NCI-H748 treated with DMSO at 0.1 percent for 48 hours (cell line): ENCODE measurements at places on chromosomes 1 and 21.

- DNase-seq: no peak
Measured at GRCh38 chr1:47298025-47298699, 15.8 kb downstream of the STIL start.

GRCh38 chr1:89545264-89546038, 20.8 kb downstream of the LRRC8B start:
- DNase-seq: no peak

DNA sequence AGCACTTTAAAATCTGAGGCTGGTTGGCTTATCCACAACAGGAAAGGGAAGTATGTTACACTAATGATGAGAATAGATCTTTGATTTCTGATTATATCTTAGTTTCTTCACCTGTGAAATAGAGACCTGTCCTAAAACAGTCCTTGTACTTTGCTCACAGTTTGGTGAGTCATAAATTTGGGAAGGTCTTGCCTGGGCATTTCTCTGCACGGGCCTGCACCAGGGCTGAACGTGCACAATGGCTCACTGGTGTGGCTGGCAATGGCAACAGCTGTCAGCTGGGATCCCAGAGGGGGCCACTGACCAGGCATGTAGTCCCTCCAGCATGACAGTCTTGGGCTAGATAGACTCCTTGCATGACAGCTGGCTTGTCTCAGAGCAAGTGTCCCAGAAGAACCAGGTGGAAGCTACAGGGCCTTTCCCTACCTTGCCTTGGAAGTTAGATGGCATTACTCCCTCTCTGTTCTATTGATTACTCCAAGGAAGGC, 367.4 kb downstream of the DISC1 start:
- DNase-seq: no peak

- DNase-seq: no peak
Measured at GRCh38 chr1:17520041-17520440, 19.5 kb upstream of the ARHGEF10L start.

- no peak for DNase-seq
Measured at GRCh38 chr1:9069326-9070100, at the start of gene SLC2A5. TSS of gene SLC2A5 (minus strand) at chr1:9069635. CDS start at chr1:9069536, 99 bp downstream.

DNA sequence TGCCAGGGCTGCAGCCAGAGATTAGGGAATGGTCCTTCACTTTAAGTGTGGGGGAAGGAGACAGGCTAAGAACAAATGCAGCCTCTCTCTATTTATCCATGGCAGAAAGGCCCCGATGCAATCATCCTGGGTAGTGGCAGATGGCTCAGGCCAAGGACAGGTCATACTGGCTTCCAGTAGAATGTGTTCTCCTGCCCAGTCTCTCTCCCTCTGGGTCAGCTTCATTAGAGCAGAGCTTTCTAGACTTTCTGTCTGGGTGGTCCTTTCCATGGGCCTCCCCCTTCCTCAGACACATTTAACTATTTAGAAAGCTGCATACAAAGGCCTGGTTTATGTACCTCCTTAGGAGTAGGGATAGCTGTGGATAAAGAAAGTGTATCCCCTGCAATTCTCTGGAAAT, 4.8 kb upstream of the PTCH2 start:
- DNase-seq: no peak

DNA sequence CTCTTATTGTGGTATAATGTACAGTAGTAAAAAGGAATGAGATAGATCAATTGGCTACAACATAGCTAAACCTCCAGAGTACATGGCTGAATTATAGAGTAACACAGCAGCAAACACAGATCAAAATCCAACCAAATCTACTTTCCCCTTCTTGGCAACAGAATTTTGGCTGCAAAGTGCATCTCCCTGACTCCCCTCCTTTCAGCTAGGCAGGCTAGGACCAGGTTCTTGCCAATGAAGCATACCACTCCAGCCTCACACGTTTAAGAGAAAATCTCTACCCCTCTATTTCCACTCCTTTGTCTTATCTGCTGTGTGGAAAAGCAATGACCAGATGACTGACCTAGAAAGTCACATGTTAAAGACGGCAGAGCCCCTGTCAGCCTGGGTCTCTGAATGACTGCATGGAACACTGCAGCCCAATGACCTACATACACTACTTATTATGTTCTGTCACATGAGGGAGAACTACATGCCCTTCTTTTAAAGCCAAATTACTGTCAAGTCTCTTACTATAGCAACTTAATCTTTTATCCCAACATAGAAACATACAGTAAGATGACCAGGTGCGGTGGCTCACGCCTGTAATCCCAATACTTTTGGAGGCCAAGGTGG, 99.1 kb downstream of the HLCS start:
- DNase-seq: no peak

DNA sequence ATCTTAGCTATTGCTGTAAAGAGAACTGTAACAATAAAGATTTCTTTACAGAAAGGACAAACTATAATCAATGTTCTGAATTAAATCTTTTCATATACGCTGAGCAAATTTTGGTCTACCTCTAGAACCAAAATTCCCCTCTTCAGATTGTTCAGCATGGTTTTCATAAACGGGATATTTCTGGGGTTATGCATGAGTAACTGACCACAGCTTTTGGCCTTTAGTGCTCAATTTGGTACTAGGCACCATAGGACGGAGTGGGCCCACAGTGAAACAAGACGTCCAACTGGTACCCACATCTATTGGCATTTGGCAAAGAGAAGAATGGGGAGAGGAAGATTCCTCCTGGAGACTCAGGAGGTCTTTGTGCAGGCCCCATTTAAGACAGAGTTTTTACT, 184.5 kb downstream of the TGFBR3 start:
- DNase-seq: no peak

- DNase-seq: no peak
Measured at GRCh38 chr1:238677567-238677966, 708.8 kb upstream of the CHRM3 start.

- peak; percentile 84 for DNase-seq
Measured at GRCh38 chr1:115314092-115314491, 24.0 kb downstream of the NGF start.

- no peak for DNase-seq
Measured at GRCh38 chr1:55190109-55190508, 25.1 kb downstream of the USP24 start.

DNA sequence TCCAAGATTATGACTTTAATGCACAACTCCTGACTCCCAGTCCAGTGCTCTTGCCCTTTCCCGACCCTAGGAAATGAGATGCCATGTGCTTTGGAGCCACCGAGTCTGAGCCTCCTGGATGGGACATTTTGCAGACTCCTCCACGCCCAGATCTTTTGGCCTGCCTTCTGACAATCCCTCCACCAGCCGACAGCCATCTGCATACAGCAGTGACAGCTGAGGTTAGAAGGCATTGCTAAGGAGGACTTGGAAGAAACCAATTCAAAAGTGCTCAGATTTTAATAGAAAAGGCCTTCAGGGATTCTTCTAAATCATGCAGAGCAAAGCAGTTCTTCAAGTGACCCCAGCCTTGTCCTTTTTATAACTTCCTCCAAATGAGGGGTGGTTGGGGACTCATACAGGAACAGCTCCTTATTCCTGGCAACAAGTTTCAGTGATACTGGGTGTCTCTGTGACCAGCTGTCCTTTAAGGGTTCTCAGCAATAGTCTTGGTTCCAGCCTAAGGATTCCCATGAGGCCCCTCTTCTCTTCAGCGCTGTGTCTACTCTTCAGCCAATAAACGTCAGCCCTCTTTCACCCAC, 369.3 kb downstream of the PBX1 start:
- DNase-seq: no peak

GRCh38 chr1:211923095-211923494, 92.5 kb upstream of the LPGAT1 start:
- no peak for DNase-seq

- no peak for DNase-seq
Measured at GRCh38 chr1:175725684-175726083, 17.7 kb downstream of the TNR start.

GRCh38 chr1:64527165-64527564, 57.2 kb downstream of the CACHD1 start:
- DNase-seq: no peak

DNA sequence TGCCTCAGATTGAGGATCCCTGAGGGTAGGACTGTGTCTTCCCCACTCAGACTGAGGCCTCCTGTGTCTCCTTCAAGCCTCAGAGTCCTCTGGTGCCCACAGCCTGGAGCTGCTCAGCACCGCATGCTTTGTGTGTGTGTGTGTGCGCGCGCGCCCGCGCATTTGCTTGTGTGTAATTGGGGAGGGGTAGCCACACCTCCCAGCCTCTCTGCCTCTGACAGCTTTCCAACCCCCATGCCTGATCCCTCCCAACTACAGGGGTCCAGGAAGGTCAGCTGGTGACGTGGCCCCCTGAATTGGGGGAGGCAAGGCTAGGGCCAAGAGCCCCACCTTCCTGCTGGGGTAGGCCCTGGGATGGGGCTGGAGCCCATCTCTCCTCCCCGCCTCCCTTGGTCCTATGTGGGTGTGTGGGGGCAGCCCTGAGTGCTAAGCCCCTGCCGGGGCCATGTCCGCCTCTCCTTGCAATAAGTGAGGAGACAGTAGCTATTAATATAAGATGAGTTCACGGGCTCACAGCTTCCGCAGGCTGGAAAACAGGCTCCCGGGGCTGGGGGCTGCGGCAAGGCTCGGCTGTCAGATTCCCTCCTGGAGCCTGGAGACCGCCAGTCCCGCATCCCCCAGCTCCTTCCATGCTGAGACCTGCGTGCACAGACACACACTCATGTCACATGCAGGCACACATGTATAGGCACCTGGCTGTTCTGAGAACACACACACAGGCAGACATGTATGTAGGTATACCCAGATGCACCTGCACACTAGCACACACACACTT, 7.0 kb downstream of the GPR3 start:
- no peak for DNase-seq
